NCI-H510A (cell line): ENCODE measurements at places on chromosomes 11 and 22.

GRCh38 chr11:133955945-133956421 lies 785 bp downstream of the IGSF9B start:
- DNase-seq = no peak

DNA sequence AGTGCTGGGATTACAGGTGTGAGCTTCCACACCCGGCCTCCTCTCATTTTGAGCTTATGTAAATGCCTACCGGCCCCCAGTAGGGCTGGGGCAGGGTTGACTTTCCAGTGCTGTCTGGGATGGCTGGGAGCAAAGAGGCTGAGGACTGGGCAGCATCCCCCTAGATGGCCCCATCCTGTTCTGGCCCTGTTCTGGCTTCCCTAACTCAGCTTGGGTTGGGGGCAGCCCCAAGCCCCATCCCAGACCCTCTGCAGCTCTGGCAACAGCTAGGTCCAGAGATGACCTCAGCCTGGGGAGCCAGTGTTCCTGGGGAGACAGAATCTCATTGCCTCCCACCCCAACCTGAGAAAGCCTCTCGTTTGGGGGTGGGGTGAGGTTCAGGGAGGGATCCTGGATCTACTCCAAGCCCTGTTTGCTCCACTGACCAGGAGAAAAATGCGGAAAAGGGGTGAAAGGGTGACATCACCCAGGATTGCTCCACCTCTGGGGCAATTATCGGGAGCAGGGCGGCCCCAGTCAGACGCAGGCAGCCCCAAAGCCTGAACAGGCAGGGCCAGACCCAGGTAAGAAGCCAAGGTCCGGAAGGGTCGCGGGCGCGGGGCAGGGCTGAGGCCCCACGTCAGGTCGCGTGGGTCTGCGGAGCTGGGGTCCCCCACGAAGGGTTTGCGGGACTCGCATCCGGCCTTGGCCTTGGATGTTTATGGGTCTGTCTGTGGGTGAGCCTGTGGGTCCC lies at the start of gene PNPLA2:
TSS of gene PNPLA2 (plus strand) at position 519 of the 733 bp plus-strand sequence. CDS start 805 bp downstream, outside the sequence.
- no peak for DNase-seq

- DNase-seq = no peak
These were observed 1.2 kb downstream of the DDX6 start for GRCh38 chr11:118789501-118790356.

DNA sequence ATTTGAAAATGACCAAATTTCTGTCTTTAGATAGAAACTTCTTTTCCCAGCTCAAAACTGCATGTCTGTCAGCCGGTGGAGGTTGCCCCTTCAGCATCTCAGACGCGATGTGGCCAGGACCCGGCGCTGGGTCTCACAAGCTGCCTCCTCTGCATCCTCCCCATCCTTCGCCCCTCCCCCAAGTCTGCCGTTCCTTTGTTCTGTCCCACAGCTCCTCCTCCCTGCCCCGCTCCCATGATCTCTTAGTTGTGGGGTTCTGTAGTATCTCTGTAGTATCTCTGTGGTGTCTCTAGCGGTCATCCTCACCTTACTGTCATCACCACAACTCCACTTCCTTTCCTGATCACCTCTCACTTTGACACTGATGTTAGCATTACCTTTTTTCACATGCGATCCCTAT lies 49.9 kb downstream of the TRAF6 start:
- no peak for DNase-seq

DNA sequence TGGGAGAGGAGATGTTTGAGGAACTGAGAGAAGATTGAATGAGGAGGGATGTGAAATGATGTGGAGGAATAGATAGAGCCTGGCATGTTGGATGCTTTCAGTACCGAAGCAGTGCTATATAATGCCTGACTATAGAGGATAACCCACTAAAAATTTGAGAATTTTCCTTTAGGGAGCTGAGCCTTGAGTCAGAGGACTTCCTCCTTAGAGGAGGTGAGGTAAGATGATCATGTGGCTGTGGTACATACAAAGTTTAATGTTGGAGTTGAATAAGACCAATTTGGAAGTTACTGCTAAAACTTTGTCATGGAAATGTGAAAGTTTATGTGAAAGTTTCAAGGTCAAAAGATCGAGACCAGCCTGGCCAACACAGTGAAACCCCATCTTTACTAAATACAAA lies 66.9 kb downstream of the YAP1 start:
- no peak for DNase-seq

- no peak for DNase-seq
These were observed at the start of gene CDC42EP1 for GRCh38 chr22:37559901-37560607. CDC42EP1 (plus strand) TSS chr22:37560480; CDS start chr22:37566350, 5,870 bp downstream.
